ENCODE measurements at places on chromosomes 5 and 9.

DNA sequence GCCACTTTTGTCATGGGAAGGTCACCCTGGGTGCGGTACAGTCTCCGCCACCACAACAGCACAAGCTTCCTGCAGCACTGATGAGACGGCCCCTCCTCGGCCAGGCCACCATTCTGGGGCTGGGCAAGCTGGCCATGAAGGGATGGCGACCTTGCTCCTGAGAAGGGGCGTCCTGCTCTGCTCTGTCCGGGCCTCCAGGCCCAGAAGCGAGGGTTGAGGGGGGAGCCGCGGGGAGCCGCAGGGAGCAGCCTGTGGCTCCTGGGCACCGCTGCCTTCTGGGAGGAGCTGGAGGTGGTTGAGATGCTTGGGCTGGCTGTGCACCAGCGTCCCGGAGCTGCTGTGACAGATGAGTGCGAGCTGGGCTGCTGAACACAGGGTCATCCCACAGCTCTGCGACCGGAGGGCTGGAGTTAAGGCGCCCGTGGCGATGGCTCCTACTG is 84.3 kb upstream of the RAPGEF1 start:
- no peak for DNase-seq

DNA sequence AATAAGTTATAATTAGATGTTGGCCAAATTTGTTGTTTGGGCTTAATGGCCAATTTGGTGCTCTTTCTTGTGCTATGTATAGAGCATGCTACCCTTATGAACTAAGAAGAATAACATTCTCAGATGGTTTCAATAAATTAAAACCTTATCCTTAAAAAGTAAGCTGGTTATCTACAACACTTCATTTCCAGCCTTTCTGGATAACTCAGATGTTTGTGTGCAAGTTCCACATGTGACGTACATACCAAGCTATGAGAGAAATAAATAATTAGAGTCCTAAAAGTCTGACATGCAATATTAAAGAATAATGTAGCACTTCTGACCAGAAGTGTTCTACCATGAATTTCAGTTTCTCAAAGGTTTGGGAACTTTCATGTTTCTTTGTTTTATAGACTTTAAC is 11.7 kb downstream of the MTREX start:
- no peak for DNase-seq

DNA sequence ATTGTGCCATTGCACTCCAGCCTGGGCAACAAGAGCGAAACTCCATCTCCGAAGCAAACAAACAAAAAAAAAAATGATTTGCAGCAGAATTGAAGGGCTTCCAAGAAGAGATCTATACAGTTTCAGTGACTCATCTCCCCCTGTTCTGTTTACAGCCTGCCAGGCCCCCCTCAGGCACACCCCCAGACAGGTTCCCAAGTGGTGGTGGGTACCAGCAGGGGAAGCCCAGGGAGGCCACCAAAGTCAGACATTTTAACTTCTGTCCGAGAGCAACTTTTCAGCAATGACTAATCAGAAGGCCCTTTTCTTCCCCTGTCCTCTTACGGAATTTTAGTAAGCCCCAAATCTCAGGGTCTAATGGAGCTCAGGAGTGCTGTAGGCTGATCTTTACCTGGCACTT is 98.7 kb downstream of the PAX5 start:
- DNase-seq = no peak

DNA sequence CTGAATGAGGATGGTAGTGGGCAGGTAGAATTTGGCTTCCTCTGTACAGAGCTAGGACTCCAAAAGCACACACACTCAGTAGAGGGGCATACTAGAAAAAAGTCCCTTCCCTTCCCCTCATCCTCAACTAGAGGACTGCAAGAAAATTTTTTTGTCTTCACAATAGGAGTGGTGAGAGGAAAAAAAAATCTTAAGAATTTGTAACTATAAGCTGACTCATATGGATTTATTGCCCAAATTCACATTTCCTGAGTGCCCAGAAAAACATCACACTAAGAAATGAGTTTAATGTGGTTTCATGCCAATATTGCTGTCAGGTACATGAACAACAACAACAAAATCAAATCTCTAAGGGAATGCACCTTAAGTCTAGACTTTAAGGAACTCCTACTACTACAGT is 43.7 kb downstream of the RANBP6 start:
- no peak for DNase-seq

DNA sequence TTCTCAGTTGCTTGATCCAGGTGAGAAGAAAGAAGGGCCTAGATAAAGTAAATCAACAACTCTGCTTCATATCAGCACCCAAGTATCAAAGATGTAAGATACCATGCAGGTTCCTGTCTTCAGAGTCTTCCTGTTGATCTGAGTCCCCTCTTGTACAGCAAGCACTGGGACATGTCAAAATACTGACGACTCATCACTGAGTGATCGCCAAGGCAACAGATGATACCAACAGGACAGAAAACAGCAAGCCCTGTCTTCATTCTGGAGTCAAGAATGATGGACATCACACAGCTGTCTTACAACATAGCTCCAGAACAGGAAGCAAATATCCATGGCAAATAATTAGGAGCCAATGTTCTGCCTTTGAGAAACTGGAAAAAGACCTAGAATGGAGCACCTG is 83.7 kb downstream of the TARS1 start:
- DNase-seq = no peak

DNA sequence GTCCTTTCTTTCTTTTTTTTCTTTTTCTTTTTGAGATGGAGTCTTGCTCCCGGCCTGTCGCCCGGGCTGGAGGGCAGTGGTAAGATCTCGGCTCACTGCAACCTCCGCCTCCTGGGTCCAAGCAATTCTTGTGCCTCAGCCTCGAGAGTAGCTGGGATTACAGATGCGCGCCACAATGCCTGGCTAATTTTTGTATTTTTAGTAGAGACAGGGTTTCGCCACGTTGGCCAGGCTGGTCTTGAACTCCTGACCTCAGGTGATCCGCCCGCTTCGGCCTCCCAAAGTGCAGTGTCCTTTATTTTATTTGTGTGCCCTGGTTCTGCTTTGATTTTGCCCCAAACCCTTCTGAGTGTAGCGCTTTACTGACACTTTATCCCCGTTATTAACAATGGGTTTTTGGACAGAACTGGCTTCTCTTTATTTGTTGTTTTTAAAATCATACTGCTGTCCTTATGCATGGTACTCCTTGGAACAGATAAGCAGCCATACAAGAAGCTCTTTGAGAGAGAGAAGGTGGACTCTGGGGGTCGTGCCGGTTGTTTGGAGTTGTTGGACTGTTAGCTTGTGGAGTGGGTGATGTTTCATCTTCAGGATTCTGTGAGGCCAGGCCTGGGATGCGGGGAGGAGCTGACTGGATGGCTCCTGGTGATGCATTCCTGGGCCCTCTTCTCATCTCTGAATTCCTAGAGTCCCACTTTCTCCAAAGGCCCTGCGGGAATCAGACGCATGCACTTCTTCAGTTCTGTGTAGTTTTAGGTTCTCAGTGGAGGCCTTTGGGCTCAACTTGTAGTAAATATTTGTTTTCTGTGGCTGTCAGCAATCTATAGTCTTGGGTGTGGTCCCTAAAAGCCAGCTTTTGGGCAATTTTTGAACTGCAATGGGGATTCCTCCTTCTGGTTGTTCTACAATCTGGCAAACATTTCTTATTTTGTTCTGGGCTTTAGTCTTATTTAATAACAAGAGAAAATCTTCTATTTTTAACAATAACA is 47.8 kb downstream of the PTTG1 start:
- DNase-seq = no peak

DNA sequence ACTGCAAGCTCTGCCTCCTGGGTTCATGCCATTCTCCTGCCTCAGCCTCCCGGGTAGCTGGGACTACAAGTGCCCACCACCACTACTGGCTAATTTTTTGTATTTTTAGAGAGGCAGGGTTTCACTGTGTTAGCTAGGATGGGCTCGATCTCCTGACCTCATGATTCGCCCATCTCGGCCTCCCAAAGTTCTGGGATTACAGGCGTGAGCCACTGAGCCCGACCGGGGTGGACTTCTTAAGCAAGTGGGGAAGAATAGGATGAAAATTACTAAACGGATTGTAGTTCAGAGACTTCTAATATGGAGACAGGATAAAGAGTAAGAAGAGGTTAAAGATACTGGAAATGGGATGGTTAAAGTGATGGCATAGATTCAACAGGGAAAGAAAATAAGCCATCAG is 132.3 kb upstream of the IRX2 start:
- no peak for DNase-seq

DNA sequence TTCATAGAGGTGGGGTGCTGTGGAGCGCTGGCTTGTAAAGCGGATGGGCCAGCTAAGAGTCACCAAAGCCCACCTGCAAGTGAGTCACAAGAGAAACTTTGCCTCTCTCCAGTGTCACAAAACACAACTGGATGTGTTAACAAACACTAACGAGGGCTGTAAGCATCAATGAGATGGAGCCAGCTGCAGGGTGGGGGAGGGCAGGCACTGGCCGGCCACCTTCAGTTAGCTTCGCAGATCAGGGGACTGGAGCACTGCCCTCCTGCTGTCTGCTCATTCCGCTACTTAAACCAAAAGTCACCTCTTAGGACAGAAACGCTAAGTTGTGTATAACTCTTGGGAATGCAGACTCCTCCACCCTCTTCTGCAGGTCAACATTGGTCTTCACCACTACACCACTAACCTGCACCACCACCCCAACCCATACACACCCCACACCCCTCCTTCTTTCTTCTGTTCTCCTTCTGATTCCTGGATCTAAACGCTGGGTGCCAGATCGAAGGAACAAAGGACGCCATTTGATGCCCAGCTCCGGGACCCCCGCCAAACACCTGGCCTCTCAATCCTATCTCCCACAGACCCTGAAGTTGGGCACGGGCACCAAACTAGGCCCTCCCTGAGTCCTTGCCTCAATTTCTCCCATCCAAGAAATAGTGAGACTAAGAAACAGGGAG is 2.1 kb downstream of the ARSI start:
- no peak for DNase-seq

DNA sequence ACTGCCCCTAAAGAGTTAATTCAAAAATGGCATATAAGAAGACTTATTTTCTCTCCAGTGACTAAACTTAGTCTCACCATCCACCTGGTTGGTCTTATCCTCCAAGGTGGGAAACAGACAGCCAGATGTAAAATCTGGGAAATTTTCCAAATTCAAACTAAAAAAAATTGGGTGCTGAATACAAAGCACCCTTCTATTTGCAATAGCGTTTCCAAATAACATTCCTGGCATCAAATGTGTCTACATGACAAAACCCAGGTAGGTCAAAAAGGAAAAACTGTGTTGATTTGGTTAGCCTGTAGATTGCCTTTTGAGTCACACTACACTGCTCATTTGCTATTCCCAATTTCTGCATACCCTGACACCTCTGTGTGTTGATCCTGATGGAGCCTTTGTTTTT is 252.2 kb downstream of the NR2F1-AS1 start:
- DNase-seq = no peak

Data from activated CD8-positive, alpha-beta memory T cell treated with anti-CD3 and anti-CD28 coated beads for 1 hour (primary cell).